ENCODE measurements at places on chromosomes 12 and 14. TPM values are rescaled to one million over a fixed set of nuclear protein-coding genes. Genes with fewer than 3 reads are reported as not detected.

GRCh38 chr12:130423991-130424857, 86.5 kb downstream of the PIWIL1 start:
- DNase-seq, result no peak

The MANSC1 gene
- total RNA-seq, result 1.7 TPM

DNA sequence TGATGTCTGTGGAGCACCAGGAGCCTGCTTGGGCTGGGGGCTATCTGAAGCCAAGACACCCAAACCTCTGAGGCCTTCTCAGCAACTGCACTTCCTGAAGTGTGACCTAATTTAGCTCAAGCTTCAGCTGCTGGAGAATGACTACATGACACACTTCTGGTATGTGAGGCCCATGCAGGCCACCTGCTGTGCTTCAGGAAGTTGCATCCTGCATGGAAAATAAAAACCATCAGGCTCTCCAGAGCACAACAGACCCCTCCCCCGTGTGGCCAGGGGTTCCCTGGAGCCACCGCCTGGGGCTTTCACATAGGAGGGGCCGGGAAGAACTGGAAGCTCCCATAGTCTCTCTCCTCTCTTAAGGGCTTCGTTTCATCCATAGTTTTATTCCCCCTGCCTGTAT, 217.7 kb downstream of the SLC15A4 start:
- DNase-seq, result no peak

The NDRG2 gene
- total RNA-seq, result 28.6 TPM

GRCh38 chr14:103657471-103657870, 28.5 kb downstream of the KLC1 start:
- peak; percentile 66 for DNase-seq

DNA sequence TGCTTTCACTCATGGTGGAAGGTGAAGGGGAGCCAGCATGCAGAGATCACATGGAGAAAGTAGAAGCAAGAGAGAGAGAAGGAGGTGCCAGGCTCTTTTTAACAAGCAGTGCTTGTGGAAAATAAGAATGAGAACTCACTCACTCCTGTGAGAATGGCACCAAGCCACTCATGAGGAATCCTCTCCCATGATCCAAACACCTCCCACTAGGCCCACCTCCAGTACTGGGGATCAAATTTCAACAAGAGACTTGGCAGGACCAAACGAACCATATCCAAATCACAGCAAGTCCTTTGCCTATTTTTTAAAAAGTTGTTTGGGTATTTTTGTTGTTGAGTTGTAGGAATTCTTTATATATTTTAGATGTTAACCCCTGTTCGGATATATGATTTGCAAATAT, 245.9 kb upstream of the ARID2 start:
- no peak for DNase-seq

DNA sequence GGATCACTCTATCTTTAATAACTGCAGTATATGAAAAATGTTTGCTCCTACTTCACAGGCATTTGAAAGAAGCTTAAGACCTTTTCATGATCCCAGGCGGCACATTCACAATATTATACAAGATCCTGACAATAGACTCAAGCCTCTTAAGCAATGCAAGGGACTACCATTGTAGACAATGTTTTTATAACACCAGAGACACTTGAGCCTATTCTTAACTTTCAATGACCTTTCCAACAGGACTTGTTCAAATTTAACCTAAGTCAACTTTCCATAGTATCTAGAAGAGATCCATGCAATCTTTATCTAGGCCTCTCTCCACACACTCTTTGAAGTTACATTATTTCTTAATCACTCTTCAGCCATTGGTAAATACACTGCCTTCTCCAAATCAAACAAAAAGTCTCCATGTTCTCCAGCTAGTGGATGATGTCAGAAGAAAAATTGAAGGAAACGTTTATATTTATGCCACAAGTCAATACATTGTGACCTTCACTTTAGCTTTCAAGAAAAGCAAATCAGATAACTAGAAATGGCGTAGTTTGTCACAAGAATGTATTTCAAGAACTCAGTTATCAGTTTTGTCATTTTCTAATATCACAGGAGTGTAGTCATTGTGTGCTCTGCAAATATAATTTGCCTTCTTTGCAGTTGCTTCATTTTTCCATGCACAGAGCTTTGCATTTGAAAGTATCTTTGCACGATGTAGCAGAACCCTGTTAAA, 41.2 kb downstream of the PHLDA1 start:
- DNase-seq, result no peak

The NR1H4 gene
- total RNA-seq, result not detected

GRCh38 chr12:68157380-68157779, 2.2 kb downstream of the IFNG start:
- no peak for DNase-seq

GRCh38 chr12:1859643-1860042, 39.3 kb downstream of the LRTM2 start:
- no peak for DNase-seq

GRCh38 chr12:112998987-112999767, 20.9 kb downstream of the OAS2 start:
- no peak for DNase-seq

DNA sequence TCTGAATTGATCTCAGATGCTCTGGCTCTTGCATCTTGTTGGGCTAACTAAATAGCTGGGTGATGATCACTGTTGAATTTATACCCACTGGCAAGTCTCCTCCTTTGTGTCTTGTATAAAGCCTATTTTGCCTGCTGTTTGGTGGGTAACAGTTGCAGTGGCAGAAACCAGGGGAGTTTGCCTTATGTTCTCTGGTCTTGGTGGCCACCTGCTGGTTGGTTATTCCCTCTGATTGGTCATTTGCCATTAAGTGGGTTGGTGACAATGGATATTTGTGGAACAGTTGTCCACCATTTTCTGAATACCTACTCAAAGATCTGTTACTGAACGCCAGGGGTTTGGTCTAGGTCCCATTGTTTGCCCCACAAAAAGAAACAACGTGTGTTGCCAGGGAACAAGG, 52.1 kb downstream of the AVPR1A start:
- DNase-seq, result peak; percentile 8

- peak; percentile 69 for DNase-seq
These were observed 50.5 kb downstream of the CFAP251 start for GRCh38 chr12:121968876-121969275.

GRCh38 chr12:56801661-56802622, 38.8 kb downstream of the HSD17B6 start:
- DNase-seq, result no peak

DNA sequence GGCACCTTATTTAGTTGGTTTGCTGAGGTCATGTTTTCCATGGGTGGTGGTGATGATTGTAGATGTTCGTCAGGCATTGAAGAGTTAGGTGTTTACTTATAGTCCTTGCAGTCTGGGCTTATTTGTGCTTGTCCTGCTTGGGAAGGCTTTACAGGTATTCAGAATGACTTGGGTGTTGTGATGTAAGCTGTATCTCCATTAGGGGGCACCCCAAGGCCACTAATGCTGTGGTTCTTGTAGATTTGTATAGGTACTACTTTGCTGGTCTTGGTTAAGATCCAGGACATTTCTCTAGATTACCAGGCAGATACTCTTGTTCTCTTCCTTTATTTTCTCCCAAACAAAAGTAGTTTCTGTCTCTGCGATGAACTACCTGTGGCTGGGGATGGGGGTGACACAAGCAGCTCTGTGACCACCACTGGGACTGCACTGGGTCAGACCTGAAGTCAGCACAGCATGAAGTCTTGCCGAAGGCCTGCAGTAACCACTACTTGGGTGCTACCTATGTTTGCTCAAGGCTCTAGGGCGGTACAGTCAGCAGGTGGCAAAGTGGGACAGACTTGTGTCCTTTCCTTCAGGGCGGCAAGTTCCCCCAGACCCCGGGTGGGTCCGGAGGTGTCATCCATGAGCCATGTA, 35.8 kb upstream of the FBXO33 start:
- DNase-seq, result peak; percentile 15

GRCh38 chr14:29521526-29522137, 406.0 kb downstream of the PRKD1 start:
- DNase-seq, result no peak

DNA sequence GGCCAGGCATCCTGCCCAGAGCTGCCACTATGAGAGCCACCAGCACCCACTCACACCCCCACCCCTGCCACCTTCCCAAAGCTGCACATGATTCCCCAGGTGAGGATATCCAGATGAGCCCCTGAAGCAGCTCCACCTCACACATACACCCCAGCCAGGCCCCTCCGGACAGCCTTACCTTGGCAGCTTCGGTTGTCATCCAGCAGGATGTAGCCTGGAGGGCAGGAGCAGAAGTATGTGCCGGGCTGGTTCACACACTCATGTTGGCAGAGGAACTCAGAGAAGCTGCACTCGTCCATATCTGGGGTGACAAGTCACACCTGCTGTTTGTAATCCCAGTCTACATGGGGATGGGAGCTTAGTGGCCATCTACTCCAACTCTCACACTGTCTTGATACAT, 15.4 kb upstream of the TC2N start:
- no peak for DNase-seq

DNA sequence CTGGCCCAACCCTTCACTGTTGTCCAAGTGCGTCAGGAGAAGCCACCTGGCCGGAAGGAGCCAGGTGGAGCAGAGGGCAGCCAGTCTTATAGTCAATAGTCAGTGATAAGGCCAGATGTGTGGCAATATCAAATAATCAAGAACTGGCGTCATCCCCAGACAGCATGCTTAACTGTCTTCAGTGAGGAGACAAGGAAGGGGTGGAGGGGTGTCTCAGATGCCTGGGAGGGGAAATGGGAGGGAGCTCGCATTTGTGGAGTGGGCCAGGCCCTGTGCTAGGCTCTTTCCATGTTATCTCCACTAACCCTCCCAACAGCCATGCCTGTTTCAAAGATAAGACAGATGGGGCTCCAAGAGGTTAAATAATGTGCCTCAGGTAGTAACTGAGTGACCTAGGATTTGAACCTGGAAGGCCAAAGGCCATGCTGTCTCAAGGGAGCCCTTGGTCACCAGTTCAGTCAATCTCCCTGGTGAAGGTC, 48.9 kb upstream of the FOS start:
- no peak for DNase-seq

- DNase-seq, result no peak
These were observed 246.4 kb upstream of the PWP1 start for GRCh38 chr12:107439026-107439738.

DNA sequence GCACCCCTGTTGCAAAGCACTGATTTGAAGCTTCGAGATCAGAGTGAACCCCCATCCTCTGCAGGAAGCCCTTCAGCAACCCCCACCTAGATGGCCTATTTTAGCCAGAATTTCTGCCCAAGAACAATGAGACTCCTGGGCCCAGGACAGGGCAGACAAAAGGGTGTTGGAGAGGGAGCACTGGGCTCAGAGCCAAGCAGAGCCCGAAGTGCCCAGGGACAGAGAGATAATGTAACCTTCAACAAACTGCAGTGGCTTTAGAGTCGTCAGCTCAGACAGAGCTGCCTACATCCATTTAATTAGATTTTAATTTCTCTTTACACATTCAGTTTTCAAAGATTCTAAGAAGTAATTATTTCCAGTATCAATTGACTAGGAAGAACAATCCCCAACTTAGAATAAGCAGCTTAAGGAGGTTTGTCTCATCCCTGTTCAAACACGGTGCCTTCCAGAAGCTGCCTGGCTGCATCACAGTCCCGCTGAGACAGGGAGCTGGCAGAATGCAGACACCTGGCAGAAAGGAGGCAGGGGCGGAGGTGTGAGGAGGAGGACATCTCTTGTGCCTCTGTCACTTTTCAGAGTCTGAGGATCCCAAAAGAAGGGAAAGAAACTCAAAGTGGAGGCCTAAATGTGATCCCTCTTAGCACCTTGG, 504.9 kb upstream of the CCDC196 start:
- DNase-seq, result peak; percentile 33

GRCh38 chr12:15532364-15532977, 210.2 kb downstream of the PTPRO start:
- DNase-seq, result peak; percentile 8

DNA sequence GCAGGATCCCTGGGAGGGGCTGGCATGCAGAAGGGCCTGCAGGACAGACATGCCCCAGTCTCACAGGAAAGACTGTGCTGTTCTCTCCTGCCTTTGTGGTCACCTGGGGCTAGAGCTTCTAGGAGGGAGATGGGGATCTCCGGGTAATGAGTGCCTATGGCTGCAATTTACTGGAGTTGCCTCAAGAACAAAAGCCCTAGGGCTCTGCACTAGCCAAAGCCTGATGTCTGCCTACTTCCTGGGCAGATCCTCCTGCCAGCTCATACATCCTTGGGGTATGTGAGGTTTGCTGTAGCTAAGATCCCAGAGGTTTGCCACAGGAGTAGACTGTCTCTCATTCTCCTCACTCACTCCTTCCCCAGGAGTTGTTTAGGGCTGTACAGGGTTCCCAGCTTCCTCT, 106.9 kb upstream of the PPFIA2 start:
- no peak for DNase-seq

GRCh38 chr14:104776961-104777807, 18.4 kb downstream of the AKT1 start:
- no peak for DNase-seq

DNA sequence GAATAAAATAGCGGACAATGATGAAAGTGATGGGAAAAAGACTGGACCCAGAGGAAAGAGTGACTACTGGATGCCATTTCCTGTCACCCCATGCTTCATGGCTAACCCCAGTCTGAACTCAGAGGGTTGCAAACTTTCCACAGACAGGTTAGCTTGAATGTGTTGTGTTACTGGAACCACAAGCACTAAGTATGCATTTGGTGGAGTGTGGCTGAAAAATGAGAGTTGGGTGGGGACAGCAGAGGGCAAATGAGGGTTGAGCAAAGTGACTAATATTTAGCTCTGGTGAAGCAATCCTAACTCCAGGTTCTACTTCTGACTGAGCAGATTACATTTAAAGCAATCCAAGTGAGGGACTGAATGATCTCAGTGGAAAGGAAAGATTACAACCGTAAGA, 1.6 kb downstream of the SLC16A7 start:
- DNase-seq, result peak; percentile 52

The KNTC1 gene
- total RNA-seq, result 54.2 TPM

The CCDC177 gene
- 0.75 TPM for total RNA-seq

GRCh38 chr14:73833034-73833433, 18.6 kb upstream of the PTGR2 start:
- DNase-seq, result peak; percentile 90

The ZDHHC22 gene
- total RNA-seq, result 0.25 TPM

DNA sequence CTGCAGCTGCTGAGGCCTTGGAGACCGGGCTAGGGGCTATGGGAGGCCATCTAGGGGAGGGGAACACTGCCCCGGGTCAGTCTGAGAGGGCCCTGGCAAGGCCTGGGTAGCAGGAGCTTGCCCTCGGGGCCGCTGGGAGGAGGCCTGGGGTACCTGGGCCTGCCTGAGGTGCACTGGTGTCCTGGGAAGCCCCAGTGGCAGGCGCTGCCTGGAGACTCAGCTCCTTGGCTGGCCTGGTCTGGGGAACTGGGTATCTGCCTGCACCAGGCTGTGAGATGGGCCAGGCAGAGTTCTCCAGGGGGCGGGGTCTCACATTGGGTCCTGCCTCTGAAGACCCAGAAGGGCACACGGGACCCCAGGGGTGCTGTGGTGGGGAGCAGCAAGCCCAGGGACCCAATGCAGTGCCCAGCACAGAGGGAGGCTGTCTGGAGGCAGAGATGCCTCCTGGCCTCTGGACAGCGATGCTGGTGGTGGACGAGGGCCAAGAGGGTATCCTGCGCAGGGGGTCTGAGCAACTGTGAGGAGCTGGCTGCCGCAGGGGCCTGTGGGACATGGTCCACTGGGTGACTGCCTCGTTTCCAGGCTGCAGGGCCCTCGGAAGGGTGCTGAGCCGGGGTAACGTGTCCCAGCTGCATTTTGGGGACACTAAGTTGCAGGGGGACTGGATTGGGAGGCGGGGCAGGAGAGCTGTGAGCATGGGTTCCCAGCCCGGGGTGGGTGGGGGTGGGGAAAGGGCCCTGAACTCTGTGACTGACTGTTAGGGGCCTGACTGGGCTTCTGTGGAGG, 7.4 kb upstream of the MTA1 start:
- DNase-seq, result no peak

GRCh38 chr14:27528328-27528727, 930.5 kb upstream of the NOVA1 start:
- peak; percentile 38 for DNase-seq
